ENCODE measurements at places on chromosomes 11 and 22. TPM values are rescaled to one million over a fixed set of nuclear protein-coding genes. Genes with fewer than 3 reads are reported as not detected.

GRCh38 chr11:134755535-134755934, 343.5 kb upstream of the B3GAT1 start:
- no peaks in the 10 kb centered on the region for H3K27me3 ChIP-seq
- H3K36me3 ChIP-seq = no peaks in the 10 kb centered on the region
- DNase-seq = no peak
- no peak overlapping the region for H3K27ac ChIP-seq
- H3K4me3 ChIP-seq = no peak overlapping the region

GRCh38 chr11:65719871-65720210, 757 bp downstream of the RNASEH2C start:
- peaks cover 25% of the 10 kb centered on the region for H3K36me3 ChIP-seq
- no peaks in the 10 kb centered on the region for H3K27me3 ChIP-seq
- no peak for DNase-seq
- H3K4me3 ChIP-seq = peak overlapping the region; percentile 84
- peaks cover 40% of the 10 kb centered on the region for H3K4me1 ChIP-seq
- H3K27ac ChIP-seq = peak overlapping the region; percentile 81

DNA sequence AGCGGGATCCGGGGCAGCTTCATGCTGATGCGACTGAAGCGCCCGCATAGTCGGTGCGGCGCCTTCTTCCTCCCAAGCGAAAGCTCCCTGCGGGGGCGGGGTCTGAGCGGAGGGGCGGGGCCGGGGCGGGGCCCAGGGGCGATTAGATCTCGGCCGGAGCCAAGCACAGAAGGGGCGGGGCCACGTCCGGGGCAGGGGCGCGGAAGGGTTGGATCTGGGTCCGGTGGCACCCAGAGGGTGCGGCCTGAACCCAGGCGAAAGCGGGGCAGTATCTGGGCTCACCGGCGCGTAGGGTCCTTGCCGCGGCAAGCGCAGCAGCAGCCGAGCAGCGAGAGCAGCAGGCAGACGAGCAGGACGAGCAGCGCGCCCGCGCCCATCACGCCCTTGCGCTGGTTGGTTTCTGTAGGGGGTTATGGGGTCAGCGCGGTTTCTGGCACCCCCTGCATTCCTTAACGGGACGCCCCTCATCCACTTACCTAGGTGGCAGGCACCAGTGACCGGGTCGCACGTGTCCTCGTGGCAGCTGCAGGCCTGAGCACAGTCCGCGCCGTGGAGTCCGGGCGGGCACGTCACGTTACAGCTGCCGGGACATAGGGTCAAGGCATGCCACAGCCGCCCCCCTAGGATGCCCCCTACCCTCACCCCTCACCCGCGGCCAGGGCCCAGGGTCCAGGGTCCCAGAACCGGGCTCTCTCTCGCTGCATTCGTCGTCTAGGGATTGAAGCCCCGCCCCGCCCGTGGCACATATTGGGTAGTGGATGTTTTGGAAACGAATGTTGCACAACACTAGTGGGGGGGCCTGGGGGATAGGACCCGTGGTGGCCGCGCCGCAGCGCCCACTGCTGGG, 8.1 kb downstream of the SCARF2 start:
- no peak for DNase-seq
- peak overlapping the region; percentile 62 for H3K4me3 ChIP-seq
- peaks cover 30% of the 10 kb centered on the region for H3K4me1 ChIP-seq
- no peaks in the 10 kb centered on the region for H3K36me3 ChIP-seq
- peaks cover 100% of the 10 kb centered on the region for H3K27me3 ChIP-seq
- H3K27ac ChIP-seq = no peak overlapping the region

Gene TMEM86A
- total RNA-seq = 1.3 TPM

Gene CCDC188
- total RNA-seq = not detected

Gene KRTAP5-8
- not detected for total RNA-seq

GRCh38 chr11:83921447-83922192, 635.5 kb upstream of the CCDC90B start:
- H3K27me3 ChIP-seq = no peaks in the 10 kb centered on the region
- no peak for DNase-seq
- no peaks in the 10 kb centered on the region for H3K4me1 ChIP-seq
- H3K27ac ChIP-seq = no peak overlapping the region
